CD4-positive, alpha-beta T cell treated with Interleukin-15 for 4 hours (primary cell): ENCODE measurements at places on chromosomes 4 and X.

DNA sequence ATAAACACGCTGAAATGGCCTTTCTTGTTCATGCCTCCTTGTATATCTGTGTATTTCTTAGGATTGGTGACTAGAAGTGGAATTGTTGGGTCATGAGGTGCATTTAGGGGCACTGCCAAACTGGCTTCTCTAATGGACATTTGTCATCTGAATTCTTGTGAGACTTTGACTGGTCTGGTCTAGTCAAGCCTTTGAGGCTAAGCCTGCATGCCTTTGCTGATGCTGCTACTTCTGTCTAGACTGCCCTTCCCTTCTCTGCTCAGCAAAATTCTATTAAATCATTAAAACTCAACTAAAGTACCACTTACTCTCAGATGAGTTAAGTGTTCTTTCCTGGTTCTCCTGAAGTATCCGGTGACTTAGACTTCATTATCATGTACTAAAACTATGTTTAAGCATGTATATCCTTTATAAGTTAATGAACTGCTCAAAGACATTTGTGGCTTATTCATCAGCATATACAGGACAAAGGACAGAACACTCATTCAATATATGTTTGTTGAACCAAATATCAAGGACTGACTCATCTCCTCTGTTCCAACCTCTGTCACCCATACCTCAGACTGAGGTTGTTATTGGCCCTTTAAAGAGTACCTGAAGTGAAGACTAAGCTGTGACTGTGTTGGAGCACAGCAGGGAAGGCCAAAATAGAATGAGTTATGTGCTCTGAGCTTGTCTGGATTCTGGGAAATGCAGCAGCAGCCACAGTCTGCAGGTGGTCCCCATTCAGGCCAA lies 9.0 kb downstream of the TCEAL1 start:
- no peak for DNase-seq

GRCh38 chrX:17361620-17362019 lies 13.4 kb upstream of the NHS start:
- no peak for DNase-seq

DNA sequence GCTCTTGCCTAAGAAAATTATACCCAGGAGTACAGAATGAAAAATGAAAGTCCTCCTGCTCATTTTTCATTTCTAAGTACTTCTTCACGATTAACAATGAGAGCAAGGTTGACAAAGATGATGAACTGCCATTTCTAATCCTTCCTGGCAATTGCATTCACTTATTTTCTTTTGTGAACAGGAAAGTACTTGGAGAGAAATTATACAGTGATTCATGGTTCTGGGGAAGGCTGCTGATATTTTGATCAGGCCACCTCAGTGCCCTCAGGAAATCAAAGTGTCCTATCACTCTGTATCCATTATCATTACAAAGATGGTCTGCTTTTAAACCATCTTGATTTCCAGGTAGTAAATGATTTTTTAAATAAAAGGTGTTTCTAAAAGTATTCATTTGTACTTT lies 467.5 kb downstream of the PACRGL start:
- no peak for DNase-seq

GRCh38 chr4:32470087-32470585 lies 1750.0 kb downstream of the PCDH7 start:
- no peak for DNase-seq

DNA sequence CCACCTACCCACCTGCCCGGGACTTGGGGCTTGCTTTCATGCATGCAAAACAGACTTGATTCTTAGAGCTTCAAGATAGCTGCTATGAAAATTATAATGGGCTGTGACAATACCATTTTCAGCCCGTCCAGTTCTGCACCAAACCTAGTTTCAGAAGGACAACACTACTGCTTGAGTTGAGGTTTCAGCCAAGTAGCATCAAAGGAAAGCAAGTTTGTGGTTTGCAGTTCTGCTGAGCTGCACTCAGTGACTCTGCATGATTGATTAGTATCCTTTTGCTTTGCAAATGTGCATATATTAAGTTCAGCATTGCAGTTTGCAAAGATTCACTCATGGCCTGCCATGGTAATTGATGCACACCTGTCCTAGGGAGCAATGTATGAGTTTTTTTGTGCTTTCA lies 442.7 kb downstream of the RPA4 start:
- DNase-seq: no peak

GRCh38 chr4:4362991-4363697 lies 23.8 kb upstream of the NSG1 start:
- no peak for DNase-seq

DNA sequence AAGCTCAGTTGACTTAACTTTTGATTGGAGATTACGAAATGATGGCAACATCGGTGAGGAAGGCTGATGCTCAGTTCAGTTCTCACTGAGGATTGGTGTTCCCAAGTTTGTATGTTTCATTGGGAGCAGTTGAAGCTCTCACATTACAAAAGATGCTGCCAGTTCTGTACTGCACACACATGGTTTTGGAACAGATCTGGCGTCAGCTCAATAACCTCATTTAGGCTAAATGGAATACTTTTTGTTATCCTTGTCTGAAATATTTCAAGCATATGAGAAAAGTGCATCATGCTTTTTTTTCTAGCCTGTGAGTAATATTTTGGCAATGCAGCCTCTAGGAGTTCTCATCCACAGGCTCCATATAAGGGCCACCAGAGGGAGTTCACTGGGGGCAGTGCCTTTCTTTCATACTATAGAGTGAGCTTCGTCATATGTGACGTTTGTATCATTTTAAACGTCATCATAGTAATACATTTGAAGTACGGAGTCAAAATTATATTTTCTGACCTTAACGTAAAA lies 4.1 kb downstream of the ENPEP start:
- no peak for DNase-seq

DNA sequence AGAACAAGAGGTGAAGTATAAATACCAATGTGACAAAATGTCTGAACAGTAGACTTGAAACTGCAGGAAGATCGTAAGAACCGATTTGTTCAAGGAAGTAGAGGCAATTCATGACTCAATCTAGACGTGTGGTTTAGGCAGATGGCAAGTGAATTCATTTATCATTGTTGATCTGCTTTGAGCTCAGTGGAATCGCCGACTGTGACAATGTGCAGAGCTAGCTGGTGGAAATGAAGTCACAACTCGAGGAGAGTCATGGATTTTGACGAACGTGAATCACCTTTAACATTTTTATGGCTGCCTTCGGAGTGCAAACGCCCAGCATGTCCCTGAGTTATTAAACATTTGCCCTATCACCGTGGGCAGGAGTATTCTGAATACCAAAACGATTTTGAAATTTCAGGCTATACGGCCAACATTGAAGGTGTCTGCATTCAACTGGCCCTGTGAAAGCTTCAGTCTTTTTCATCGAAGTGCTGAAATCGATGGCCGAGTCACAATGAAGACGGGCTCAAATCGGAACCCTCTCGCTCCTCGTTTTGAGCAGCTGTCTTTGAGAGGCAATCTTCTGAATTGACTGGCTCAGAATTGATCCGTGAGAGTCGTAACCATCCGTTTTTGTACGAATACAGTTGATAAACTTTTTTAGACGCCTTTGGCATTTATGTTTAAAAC lies 689 bp upstream of the OGT start:
- peak; percentile 79 for DNase-seq

DNA sequence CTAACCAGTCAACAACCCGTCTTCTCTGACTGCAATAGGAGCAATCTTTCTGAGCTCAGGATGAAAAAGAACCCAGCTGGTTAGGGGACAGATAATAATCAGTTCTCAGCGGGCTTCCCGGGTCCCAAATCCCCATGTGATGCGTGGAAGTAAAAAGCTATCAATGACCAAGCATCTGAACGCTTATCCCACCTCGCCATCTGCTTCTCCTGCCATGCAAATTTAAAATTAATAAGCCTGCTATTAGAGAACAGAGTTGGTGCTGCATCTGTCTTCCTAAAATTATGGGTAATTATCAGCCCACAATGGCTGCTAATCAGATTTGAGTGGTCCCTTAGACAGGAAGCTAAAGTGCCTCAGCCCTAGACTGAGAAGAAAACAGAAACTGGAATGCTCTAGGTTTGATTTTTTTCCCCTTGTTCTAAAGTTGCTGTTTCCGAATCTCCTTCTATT lies 37.5 kb downstream of the AFAP1 start:
- DNase-seq: no peak

DNA sequence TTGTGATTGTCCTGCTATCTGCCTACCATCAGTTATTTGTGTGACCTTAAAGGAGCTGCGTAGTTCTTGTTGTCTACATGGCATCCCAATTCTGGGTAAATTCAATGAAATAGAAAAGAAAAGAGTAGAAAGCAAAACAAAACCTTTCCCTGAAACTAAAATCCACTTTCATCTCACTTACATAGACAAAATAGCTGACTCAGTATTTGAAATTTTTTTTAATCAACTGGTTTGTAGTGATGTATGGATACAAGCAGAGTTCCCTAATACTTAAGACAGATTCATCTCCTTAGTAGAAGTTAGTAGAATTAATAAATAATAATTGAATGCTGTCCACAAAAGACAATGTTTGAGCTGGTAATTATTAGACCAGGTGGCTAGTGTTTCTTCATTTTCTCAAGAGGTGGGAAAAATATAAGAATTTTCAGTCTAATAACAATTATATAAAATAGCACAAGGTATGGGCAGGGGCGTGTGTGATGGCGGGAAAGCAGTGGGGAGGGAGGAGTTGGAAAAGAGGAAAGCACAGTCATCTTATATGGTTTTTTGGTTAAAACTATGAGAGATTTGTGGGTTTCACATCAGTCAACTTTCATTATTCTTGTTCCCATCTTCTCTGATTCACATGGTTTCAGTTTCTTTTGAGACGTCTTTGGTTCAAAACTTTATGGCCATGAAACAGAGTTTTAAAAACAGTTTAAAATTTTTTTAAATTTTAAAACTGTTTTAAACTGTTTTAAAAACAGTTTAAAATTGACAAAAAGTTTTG lies 275.2 kb downstream of the SPRY1 start:
- DNase-seq: no peak
